ENCODE measurements at places on chromosomes 4 and X.

GRCh38 chr4:87677731-87678130 is 27.7 kb downstream of the DMP1 start:
- no peak for DNase-seq

- DNase-seq, result no peak
Observed at GRCh38 chrX:9899640-9900111, 67.5 kb upstream of the CLDN34 start.

GRCh38 chrX:47644557-47645091 is 5.7 kb downstream of the ELK1 start:
- no peak for DNase-seq

GRCh38 chr4:47075262-47075661 is 43.9 kb downstream of the GABRB1 start:
- DNase-seq, result no peak

DNA sequence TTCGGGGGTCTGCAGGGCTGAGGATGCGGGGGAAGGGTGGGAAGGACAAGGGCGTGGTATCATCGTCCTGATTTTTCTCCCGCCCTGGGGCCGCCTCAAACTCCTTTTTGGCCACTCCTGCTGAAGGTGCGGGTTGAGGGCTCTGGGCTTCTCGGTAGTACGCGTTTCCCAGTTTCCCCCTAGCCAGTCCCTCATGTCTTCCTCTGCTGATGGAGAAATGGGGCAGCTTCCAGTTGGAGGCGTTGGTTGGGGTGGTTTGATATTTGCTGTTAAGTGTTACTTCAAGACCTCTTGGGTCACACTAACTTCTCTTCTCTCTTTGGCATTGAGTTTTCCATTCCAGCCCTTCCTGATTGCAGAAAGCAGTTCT is 482 bp downstream of the GSTCD start:
- no peak for DNase-seq

GRCh38 chr4:183757060-183757459 is 98.0 kb downstream of the TRAPPC11 start:
- DNase-seq, result no peak

DNA sequence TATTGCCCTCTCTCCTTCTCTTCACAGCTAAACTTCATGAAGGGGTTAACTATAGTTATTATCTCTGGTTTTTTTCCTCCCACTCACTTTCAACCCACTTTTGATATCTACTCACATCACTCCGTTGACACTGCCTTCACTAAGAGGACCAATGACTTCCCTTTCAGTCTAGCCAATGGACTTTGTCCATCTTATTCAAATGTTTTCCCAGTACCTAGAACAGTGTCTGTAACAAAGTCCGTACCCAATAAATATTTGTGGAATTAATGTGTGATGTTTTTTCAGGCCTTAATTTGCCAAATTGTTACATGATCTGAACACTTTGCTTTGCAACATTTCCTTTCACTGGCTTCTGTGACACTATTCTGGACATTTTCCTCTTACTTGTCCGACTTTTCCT is 106.0 kb upstream of the AR start:
- no peak for DNase-seq

DNA sequence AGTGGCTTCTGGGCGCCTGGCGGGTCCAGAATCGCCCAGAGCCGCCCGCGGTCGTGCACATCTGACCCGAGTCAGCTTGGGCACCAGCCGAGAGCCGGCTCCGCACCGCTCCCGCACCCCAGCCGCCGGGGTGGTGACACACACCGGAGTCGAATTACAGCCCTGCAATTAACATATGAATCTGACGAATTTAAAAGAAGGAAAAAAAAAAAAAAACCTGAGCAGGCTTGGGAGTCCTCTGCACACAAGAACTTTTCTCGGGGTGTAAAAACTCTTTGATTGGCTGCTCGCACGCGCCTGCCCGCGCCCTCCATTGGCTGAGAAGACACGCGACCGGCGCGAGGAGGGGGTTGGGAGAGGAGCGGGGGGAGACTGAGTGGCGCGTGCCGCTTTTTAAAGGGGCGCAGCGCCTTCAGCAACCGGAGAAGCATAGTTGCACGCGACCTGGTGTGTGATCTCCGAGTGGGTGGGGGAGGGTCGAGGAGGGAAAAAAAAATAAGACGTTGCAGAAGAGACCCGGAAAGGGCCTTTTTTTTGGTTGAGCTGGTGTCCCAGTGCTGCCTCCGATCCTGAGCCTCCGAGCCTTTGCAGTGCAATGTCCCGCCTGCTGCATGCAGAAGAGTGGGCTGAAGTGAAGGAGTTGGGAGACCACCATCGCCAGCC is at the start of gene ATOH1:
Gene ATOH1 (plus strand): TSS at position 422 of the 663 bp plus-strand sequence. CDS start 174 bp downstream, at position 596.
- no peak for DNase-seq

- DNase-seq, result no peak
Observed at GRCh38 chrX:117680286-117680685, 436.3 kb downstream of the KLHL13 start.

- DNase-seq, result no peak
Observed at GRCh38 chrX:49844611-49845010, 15.5 kb downstream of the PAGE4 start.

DNA sequence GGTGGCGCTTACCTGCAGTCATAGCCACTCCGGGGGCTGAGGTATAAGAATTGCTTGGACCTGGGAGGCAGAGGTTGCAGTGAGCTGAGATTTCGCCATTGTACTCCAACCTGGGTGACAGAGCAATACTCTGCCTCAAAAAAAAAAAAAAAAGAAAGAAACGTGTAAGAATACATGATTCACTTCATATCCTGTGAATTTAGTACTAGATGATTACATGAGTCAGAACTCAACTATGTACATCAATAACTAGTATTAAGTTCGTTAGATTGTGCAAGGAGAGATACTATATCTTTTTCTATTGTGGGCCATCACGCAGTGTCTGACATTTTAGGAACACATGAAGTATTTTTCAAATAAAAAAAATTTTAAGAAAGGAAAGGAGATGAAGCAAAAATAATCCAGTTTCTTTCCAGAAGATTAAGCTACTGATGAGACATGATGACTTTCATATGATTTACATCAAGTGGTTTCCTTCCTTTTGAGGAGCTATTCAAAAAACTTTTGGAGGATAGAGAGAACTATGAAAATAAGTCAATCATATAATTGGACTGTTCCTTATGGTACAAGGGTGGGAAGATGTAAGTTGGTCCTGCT is 64.7 kb upstream of the EXOC1L start:
- no peak for DNase-seq

- DNase-seq, result no peak
Observed at GRCh38 chr4:5905714-5906113, 12.8 kb upstream of the CRMP1 start.

GRCh38 chr4:90103991-90104390 is 23.2 kb upstream of the CCSER1 start:
- DNase-seq, result no peak

DNA sequence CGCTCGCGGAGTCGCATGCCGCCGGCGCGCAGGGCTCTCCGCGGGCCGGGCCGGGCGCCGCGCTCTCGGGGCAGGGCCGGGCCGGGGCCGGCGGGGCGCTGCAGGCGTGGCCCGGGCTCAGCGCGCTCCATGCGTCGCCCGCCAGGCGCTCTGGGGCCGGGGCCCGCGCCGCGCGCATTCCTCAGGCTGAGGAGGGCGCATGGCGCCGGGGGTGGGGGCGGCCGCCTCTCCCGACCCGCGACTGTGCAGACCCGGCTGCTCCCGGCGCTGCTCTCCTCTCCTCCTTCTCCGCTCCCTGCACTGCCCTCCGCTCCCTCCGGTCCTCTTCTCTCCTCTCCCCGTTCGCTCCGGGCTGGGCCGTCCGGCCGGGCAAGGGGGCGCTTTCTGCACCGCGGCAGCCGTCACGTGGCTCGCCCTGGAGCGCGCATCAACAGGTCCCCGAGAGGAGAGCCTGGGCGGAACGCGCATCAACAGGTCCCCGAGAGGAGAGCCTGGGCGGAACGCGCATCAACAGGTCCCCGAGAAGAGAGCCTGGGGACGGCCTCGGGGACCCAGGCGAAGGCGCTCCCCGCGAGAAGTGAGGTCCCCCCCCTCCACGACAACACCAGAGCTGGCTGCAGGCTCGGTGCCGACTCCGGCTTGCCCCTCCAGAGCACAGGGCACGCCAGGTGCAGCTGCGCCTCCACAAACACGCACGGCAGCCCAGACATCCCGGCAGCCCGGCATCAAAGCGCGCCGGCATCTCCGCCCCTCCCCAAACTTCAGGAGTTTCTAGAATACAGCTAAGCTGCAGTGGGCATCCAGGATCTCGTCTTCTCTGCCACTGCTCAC is 12.9 kb downstream of the PPP2R3B start:
- peak; percentile 36 for DNase-seq

GRCh38 chrX:727738-728621 is 97.4 kb downstream of the SHOX start:
- no peak for DNase-seq

GRCh38 chrX:49862093-49862492 is 17.2 kb upstream of the USP27X start:
- no peak for DNase-seq

DNA sequence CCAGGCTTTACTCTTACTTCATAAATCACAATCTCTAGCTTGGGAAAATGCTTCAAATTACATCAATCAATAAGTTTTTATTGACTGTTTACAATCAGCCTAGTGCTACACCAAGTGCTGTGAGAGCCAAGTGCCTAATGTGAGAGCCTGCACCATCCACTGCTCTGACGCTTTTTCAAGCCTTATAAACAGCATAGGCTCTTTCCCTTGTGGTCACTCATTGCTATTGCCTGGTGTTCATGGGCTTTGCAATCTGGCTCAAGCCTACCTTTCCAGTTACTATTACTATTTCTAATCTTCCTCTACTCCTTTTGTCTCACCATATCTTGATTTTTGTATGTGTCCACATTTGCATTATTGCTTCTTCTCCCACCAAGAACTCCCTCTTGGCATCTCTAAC is 77.0 kb downstream of the REELD1 start:
- DNase-seq, result no peak

DNA sequence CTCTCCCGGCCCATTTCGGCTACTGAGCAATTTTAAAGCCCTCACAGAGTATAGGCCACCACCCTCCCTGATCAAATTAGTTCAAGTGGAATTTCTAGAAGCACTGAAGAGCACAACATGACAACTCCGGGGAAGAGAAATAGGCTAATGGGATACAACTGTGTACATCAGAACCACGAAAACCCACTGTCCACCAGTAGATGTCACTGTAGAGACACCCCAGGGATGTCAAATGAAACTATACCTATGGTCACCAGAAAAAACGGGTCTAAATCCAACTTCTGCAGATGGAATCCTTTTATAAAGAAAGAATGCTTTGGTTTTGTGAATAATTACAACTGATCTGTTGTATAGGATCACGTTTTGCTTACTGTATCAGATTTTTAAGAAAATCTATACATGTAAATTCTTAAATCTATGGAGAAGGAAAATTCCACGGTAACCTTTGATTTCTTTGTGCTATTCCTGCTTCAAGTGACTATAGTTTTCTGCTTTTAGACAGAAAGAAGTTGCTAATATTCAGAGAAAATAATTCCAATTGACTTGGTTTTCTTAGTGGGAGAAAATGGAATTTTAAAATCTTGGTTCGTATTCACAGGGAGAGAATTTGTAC is 29.5 kb upstream of the MAP3K15 start:
- DNase-seq, result no peak

DNA sequence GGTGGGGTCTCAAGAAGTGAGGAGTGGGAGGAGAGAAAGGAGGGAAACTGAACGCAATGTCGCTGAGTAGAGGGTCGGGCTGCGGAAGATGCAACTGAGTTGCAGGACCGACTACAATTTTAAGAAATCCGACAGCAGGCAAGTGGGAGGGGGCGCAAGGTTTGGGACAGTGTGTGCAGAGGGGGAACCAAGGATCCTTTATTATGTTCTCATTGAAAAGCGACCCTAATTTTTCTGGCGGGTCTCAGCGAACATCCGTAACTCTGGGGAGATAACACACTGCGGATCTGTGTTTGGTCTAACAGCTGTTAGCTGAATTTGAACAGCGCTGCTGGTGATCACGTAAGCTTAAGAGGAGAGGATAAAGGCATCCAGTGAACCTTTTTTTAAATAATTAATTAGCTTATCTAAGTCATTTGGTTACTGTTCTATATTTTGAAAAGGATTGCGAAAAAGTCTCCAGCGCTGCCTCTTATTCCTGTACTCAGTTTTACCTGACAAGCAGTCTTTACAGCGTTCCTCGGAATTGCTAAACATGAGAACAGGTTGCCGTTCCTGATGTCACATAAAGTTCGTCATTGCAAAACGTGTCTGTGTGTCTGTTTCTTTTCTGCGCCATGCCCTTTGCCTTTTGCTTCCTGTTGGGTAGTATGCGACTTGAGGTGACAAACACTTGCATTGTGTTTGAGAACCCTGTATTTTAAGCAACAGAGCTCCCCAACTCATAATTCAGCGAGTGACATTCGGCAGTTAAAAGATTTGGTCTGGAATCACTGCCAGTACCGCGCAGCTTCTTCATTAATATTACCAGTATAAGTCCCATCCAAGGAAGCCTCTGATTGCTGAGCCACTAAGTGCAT is 1.3 kb downstream of the HTR2C start:
- no peak for DNase-seq

DNA sequence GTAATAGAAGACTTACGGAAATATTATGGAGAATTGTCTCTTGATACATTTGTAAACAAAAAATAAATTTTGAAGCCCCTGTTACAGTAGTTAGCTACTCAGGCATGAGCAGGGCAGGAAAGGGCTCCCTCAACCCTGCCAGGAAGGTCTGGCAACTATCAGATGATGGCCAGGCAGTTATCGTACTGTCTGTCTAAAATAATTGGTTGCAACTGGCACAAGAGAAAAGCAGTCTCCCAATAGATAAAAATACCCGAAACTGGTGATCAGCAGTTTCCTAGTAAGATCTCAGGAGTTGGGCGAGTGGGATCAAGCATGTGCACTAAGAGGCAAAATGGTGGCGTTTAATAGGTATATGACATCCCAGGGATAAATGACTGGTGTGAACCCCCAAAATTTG is 1336.3 kb downstream of the C4orf33 start:
- DNase-seq, result no peak

GRCh38 chrX:44903830-44904530 is 31.0 kb downstream of the KDM6A start:
- no peak for DNase-seq

DNA sequence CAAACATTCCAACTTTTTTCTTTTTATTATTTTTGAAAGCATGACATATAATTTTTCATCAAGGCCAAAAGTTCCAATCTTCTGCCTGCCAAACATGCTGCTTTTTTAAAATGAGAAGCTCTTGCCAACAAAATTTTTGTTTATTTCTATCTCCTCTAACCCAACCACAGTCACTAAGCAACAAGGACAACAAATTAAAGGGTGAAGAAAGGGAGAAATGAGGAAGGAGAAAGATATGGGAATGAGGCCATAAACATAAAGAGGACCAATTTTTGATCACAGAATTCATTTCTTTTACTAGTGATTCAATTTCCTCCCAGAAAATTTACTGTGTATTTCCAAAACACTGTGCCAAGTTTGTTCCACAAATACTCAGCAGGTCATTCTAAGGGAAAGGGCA is 537.0 kb upstream of the DIAPH2 start:
- no peak for DNase-seq

- DNase-seq, result no peak
Observed at GRCh38 chr4:8647094-8647570, 54.6 kb downstream of the CPZ start.

DNA sequence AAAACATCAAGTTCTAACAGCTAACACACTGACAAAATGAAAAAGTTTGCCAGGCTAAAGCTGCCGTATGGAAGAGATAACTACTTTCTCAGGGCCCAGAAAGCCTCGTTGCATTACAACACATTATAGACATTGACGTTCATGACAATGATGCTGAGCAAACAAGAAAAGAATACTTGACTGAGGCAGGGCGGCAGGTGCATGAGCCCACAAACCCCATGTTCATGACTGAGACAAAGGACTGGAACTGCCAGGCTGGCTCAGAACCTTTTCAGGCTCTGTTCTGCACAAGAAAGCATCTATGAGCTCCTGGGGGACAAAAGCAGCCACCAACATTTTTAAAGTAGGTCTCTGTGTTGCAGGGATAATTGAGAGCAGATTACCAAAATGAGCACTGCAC is 13.6 kb downstream of the TLR6 start:
- no peak for DNase-seq

All from stimulated activated CD4-positive, alpha-beta T cell treated with anti-CD3 and anti-CD28 coated beads, TNF-alpha, amount 100 ng/mL, for 4 hours (primary cell).